ENCODE measurements at places on chromosomes 5 and 9.

DNA sequence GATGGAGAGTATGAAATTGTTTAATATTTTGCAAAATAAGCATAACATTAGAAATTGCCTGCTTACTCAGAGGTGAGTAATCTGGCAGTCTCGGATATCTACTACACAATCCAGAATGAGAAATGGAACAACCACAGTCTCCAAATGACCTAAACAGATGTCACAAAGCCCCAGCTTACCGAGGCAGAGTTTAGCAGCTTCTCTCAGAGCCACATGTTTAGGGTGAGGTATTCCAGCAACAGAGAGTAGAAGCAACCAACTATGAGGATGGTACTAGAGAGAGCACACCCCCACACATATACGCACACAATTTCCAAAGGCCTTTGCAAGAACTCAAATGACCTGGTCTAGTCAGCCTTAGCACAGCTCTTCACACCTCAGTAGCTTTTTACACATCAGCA lies 122.7 kb upstream of the LPAR1 start:
- DNase-seq: no peak

DNA sequence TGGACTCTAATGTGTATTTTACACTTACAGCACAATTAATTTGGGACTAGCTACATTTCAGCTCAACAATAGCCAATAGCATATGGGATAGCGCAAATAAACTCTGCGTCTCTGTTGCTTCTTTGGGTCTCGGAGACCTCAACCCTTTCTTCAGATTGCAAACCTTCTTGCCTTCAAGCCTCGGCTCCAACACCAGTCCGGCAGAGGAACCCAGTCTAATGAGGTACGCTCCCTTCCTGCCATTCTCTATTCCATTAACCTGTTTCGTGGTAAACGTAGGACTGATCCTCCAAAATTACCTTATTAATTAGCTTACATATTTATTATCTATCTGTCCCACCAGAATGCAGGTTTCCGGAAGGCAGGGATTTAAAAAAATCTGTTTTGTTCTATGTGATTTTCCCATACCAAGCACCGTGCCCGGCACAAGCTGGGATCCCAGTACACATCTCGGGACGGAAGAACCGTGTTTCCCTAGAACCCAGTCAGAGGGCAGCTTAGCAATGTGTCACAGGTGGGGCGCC lies 525 bp upstream of the DAPK1 start:
- DNase-seq: no peak

DNA sequence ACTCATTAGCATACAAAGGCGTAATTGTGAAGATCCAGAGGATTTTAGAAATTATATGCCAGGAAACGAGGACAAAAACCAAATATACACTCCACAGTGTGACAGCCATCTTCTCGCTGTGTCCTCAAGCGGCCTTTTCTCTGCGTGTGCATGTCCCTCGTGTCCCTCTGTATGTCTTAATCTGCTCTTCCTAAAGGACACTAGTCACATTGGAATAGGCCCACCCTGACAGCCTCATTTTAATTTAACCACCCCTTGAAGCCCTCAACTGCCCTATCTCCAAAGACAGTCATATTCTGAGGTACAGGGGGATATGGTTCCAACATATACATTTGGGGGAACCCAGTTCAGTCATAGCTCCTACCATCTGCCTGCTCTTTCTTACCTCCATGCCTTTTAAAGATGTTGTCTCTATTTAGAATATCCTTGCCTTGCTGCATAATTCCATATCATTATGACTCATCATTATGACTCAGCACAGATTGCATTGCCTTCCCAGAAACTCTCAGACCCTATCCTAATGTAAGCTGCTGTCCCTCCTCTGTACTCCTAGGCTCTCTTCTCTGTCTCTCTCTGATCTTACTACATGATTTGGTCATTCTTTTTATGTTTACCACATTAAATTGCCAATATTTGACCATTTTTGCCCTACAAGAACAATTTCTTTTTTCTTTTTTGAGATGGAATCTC lies 210.9 kb downstream of the AOPEP start:
- DNase-seq: no peak

DNA sequence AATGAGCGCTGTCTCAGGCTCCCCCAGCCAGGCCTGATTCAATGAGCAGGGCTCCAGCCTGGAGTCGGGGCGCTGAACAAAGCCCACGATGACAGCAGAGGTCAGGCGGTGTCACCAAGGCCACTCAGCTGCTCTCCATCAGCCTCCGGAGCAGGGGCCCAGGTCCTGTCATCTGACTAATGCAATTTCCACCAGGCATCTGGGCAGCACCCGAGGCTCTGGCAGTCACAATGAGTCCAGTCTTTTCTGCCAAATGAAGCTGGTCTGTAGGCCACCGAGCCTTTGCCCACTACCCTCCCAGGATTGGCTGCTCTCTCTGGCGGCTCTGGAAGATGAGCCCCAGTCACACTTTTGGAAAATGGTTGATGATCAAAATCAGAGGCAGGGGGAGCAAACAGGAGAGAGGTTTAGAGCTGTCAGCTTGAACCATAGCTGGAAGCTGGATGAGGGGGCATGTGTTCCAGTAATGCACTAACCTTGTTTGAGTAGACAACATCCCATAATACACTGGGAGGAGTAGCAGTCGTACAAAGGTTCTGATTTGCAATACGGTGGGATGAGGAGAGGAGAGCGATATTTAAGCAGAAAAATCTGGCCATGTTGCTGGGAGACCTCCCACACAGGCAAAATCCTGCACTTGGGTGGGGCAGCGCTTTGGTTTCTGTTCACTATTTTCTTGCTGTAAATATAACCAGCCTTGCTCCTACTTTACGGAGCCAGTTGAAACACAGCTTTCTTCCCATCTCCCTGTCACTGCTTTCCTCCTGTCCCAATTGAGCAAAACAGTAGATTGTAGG lies 306.4 kb upstream of the PANK3 start:
- no peak for DNase-seq

DNA sequence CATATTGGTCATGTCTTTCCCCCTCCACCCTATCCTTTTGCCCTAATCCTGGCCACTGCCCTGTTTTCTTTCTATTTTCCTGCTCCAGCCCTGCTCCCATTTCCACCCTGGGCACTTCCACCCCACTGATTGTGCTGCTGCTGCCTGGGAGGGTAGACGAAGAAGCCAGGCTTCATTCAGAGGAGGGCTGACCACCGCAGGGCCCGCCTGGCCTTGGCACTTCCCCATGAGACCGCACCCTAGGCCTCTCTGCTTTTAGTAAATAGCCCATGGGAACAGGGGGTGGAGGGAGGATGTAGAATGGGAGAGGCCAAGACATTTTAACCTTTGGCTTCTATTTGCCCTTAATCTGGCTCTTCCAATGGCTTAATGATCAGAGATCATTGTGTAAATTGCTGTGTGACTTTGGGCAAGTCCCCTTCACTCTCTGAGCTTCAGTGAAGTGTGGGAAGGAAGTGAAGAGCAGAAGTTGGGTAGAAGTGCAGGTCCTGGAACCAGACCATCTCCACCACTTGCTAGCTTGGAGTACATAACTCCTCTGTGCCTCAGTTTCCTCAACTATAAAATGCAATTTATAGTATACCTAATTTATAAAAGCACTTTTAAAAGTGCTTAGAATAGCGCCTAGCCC lies 13.6 kb upstream of the GPX3 start:
- DNase-seq: no peak

- peak; percentile 67 for DNase-seq
Measured at GRCh38 chr5:102755686-102756371, 724 bp downstream of the PAM start.

- DNase-seq: no peak
Measured at GRCh38 chr9:18798106-18798505, 234.9 kb downstream of the SAXO1 start.

GRCh38 chr5:115627295-115627865 lies 1.5 kb upstream of the TMED7 start:
- no peak for DNase-seq

DNA sequence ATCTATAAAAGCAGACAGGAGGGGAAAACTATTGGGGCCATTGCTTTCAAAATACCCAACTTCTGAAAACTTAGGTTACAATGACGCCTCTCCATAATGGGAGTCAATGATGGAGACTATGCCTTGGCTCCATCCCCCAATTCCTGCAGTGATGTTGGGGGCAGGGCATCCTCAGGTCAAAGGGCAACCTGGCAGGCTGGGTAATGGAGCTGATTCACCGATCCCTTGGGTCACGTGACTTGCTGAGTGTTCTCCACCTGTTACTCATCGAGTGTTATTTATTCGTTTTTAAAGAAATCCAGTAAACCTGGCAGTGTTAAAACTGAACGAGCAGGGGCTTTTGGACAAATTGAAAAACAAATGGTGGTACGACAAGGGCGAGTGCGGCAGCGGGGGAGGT lies 244.4 kb downstream of the FAM114A2 start:
- DNase-seq: no peak

DNA sequence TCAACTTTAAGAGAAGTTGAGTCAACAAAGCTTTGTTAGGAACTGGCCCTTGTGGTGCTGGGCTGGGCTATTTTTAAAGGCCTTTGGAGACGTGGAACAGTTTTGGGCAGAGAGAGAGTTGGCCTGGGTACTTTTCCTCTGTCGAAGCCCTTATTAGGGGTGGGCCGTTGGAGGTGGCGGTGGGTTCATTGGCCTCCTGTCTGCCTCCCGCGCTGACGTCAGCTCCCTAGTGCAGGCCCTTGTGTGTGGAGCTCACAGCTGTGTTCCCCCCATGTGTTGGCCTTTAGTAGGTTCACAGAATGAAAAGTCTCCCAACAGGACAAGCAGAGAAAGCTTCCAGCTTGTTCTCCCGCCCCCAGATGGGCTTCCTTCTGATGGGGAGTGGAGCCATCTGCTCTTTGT lies 2.7 kb downstream of the NCS1 start:
- no peak for DNase-seq

DNA sequence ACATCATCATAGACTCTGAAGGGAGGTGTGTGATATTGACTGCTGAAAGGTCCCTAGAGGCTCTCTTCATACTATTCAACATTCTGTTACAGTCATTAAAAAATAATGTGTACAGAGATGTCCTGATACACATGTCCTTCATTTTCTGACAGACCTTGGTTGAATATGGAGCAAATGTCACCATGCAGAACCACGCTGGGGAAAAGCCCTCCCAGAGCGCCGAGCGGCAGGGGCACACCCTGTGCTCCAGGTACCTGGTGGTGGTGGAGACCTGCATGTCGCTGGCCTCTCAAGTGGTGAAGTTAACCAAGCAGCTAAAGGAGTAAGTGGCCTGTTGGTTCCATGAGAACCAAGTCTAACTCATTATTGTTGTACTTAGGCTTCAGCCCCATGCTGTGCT lies 132.4 kb downstream of the SNCAIP start:
- no peak for DNase-seq

Data from activated CD4-positive, alpha-beta T cell treated with anti-CD3 and anti-CD28 coated beads, Interleukin-2, amount 50 U/mL, for 1 hour (primary cell).